ELR (cell line): ENCODE measurements at places on chromosomes 11 and 22.
A peak's percentile ranks its signal among the peaks of the same experiment; 100 is the strongest.

GRCh38 chr22:44584256-44584902 is 86.3 kb upstream of the RTL6 start:
- no peak for DNase-seq

DNA sequence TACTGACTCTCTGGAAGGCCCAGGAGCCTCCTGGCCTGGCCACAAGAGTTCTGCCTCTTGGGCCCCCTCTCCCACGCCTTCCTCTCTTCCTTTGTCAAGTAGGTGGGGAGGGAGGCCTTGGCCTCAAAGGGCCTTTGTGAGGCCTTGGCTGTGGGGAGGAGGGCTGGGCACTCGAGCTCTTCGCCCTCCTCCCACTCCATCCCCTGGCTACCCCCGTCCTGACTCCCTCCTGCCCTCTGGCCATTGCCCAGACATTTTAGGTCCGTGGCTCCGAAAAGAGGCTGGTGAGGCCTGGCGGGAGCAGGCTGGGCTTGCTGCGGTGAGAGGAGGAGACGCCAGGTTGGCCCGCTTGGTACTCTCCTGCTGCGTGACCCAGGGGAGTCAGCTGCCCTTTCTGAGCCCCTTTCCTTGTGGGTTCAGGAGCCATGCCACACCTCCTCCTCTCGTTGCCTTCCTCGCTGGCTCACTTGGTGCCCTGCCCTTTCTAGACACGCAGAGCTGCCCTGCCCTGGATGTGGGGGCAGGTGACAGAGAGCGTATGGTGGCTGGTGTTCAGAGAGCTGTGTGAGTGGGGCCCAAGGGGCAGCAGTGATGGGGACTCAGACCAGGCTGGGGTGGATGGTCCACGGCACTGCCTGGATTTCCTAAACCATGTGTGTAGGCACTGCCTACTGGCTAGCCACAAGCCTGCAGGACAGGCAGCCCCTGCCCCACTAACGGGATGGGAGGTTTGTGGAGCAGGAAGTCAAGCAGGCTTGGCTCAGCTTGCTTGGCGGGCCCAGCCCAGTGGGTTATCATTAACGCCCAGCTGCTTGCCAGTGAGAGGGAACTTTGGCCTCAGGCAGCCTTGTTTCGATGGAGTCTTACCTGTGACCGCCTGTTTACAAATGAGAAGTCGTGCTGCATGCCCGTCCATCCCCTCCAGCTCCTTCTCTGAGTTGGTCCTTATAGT is 15.8 kb upstream of the OMP start:
- DNase-seq: no peak

GRCh38 chr11:74171630-74171968 is 510 bp downstream of the PPME1 start:
- DNase-seq: no peak

- peak; percentile 46 for DNase-seq
These were observed at the start of gene LRP5 for GRCh38 chr11:68312117-68312779. Gene LRP5 (plus strand): TSS chr11:68312591. CDS start chr11:68312715, 124 bp downstream.

- no peak for DNase-seq
These were observed 61.1 kb upstream of the TNRC6B start for GRCh38 chr22:40116496-40117200.

GRCh38 chr22:37930952-37931440 is 22.4 kb downstream of the C22orf23 start:
- DNase-seq: no peak

- peak; percentile 94 for DNase-seq
These were observed 42.1 kb downstream of the PRDM10 start for GRCh38 chr11:129960216-129961214.

GRCh38 chr11:73439002-73439843 is 63.0 kb downstream of the RELT start:
- DNase-seq: no peak

DNA sequence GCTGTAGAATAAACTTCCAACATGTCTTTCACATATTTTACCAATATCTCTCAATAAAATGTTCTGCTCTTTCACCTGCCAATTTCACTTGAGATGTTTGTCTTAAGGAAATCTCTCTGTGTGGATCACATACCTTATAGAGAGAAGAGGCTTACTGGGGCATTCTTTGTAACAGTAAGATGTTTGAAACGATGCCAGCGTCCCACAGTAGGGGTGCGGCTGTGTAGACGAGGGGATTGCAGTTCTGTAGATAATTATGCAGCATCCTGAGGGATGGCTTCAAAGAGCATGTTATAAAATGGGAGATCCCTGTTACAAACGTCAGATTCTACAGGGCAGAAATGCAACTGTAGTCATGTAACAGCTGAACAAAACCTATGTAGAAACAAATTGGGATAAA is 200.0 kb downstream of the TBC1D22A start:
- DNase-seq: no peak

- DNase-seq: no peak
These were observed 7.8 kb downstream of the OPCML start for GRCh38 chr11:133524488-133524887.

- DNase-seq: no peak
These were observed 493.5 kb downstream of the DLG2 start for GRCh38 chr11:85133636-85134035.

- no peak for DNase-seq
These were observed 14.0 kb downstream of the ADAMTS8 start for GRCh38 chr11:130414107-130415080.

DNA sequence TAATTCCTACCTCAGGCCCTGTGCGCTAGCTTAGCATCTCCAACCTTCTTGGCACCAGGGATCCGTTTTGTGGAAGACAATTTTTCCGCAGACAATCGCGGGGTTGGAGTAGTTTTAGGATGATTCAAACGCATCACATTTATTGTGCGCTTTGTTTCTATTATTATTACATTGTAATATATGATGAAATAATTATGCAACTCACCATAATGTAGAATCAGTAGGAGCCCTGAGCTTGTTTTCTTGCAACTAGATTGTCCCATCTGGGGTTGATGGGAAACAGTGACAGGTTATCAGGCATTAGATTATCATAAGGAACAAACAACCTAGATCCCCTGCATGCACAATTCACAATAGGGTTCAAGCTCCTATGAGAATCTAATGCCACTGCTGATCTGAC is 52.3 kb downstream of the AMOTL1 start:
- DNase-seq: no peak

DNA sequence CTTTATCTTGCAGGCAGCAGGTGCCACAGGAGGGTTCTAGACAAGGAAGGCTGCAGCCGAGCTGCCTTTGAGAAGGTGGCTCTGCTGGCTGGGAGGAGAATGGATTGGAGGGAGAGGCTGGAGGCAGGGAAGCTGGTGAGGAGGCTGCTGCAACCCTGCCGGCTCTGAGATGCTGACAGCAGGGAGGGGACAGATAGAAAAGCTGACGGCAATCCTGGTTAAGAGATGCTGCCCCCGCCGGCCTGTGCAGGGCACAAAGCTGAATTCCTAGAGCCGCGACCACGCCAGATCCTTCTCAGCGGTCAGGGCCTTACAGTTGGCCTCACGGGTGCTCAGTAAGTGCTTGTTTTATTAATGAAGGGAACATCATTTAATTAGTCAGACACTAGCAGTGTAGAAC is 105.4 kb downstream of the CACNA1I start:
- DNase-seq: no peak

DNA sequence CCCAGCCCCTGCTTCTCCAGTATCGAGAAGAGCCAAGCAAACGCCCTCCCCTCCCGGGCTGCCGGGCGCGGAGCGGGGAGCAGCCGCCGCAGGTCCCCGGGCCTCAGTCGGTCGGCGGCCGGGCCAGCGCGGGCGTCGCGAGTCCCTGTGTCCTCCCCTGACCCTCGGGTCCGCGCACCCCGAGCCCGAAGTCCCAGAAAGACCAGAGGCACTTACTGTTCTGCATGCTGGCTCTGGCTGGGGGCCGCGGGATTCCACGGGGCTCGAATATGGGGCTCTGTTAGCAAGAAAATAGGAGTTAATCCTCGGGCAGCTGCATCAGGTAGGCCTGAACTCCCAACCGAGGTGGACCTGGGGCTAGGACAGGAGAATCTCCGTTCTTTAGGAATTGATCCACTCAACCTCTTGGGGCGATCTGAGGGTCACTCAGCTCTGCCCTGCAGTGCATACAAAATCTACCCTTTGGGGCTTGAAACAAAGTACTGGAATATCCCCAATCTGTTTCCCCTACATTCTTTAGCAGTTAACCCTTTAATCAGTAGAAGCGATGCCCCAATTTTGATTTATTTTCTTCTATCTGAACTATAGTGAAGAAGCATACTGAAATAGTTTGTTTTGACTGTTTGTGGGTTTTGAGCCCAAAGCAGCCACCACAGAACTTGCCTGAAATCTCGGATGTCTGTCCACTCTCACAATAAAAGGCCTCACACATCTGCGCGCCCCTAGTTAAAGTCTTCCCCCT is 4.8 kb downstream of the PAX6 start:
- no peak for DNase-seq

DNA sequence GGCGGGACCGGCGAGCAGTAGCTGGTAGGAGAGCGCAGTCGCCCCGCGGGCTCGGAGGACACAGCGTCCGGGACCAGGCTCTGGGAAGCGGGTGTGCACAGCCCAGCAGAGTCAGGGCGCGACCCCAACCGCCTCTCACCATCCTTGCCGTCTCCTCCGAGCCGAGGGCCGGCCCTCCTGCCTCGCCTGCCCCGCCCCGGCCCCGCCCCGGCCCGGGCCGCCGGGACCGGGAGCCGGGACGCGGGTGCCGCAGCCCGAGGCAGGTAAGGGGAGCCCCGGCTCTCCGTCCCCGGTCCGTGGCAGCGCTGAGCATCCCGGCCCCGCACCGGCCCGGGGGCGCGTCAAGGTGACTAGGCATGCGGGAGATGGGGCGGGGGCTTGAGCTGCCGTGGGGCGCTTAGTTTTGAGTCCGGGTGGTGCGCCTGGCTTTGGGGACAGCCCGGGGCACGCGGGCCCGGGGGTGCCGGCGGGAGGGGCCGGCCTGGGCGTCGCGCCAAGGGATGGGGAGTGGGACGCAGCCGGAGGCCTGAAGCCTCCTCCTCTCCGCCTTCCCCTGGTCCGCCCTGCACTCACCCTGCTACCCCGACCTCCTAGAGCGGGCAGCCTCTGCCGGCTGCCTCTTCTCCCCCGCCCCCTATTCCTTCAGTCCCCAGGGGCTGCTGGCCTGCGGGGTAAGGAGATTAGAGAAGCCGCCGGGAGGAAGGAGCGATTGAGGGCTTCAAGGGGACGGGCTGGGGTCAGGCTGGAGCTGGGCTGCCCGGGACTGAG is at the start of gene ABCG4:
Gene ABCG4, plus strand, starts transcription at position 35 of the 768 bp plus-strand sequence. CDS start 914 bp downstream, outside the sequence.
- peak; percentile 27 for DNase-seq

DNA sequence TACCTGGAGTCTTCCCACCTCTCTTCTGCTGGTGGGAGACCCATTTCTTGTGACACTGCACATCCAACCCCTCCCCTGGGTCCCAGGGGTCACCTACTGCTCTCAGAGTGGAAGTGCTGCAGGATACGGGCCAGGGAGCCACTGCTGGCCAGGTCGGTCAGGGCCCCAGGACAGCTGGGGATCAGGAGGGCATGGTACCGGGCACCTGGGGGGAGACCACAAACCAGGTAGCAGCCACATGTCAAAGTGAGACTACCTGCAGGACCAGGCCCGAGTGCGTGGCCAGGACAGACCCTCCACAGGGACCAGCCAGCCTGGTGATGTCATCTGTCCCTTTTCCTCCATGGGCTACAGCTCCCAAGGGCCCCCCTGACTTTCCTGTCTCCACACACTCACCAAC is 3.9 kb downstream of the GATD1 start:
- no peak for DNase-seq

DNA sequence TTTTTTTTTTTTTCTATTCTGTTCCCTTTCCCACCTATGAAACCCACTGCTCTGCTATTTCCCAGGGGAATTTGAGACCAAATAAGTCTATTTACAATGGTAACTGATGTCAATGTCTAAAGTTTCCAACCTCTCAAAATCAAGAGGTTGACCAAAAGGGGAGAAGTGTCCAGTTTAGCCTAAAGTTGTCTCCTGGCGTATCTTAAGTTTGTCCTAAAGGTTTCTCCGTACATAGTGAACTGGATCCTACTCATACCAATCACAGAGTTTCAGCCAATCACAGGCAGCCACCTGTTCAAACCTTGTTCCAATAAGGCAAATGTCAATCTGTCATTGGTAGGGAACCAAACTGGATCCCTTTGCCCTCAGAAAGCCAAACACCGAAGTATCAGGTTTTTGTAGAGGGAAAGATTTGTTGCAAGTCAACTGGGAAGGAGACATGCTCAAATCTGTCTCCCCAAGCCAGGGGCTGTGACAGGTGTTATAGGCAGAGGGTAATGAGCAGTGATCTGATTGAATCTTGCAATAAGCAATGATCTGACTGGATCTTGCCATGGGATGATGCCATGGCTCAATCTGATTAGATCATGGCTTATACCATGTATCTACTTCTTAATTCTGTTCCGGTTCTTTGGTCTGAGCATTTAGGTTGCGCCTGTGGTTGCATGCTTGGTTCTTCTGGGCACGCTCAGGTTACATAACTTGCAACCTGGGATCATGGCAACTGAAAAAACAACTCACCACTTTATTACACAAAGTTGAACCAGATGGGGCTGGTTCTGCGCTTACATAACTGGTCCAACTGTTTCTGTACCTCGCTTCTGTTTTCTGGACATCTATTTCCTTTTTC is 1.1 kb upstream of the VPS37C start:
- peak; percentile 62 for DNase-seq

- DNase-seq: no peak
These were observed 14.9 kb downstream of the MMP20 start for GRCh38 chr11:102610200-102610599.

DNA sequence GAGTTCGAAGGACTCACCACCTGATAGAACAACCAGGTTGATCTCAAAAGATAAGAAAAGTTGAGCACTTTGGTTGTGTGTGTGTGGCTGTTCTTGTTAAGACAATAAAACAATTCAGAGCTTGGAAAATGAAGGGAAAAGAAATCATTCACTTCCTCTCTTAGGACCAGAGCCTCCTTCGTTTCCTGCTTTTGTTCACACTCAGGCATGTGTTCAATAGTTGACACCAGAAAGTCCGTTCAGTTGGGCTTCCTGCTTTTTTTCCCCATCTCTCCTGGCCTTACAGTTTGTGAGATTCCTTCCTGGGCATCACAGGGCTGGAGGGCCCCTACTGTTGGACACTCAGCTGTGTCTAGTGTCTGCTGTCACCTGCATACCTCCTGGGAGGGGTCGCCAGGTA is 48.0 kb downstream of the TSPAN18 start:
- DNase-seq: no peak

DNA sequence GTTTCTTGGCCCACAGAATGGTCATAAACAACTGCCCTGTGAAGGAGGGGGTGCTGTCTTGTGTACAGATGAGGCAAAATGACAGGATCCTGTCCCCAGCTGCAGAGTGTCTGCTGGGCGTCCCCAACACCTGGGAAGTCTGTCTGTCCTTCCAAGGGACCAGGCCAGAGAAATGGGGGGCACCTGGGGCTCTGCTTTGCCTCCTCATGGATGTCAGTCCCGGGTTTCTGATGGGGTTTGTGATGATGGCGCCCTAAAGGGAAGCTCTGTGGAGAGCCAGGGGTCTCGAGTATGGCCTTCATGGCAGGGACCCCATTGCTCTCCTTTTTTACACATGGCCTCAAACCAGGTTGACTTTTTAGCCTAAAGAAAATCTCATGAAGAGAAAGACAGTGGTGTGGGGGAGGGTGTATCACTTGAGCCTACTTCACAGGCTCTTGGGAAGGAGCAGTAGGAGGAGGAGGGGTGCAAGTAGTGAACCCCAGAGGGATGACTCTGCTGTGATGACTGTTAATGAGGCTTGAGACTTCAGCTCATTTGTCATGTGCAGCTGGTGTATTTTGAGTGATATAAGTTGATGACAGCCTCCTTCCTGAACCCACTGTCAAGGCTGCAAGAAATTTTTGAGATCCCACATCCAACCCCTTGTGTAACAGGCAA is 40.6 kb upstream of the TUB start:
- DNase-seq: no peak
